WTC11 (cell line): ENCODE measurements at places on chromosomes 12 and 14. TPM values are rescaled to one million over a fixed set of nuclear protein-coding genes. Genes with fewer than 3 reads are reported as not detected.

DNA sequence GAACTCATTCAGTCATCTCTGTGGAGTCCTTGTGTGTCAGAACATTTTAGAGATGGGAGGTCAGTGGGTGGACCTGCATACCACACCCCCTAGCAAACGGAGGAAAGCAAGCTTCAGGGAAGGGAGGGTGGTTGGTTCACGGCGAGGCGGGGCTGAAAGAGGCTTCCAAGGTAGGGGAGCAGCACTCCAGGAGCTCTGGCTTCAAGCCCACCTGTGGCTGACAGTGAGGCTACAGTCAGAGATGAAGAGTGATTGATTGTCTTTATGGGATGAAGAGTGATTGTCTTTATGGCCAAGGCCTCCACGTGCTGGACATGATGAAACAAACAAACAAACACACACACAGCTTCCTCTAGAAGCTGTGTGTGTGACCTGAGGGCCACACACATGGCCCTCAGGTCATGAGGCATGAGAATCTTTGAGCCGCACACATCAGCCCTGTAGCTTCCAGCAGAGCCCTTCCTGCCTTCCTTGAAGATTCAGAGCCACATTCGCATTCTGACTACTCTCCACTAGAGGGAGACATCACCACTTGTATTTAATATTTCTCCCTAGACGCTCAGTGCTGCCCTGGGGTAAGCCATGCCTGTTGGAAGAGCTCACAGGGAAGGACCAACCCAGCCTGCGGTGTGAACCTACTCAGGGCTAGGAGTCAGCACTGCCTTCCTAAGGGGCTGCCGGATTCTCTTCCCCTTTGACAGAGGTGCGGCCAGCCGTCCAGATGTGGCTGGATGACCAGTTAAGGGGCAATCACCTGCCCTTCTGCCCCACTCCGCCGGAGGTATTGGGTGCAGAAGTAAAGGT lies 54.4 kb upstream of the KCNA1 start:
- no peaks in the 10 kb centered on the region for H3K36me3 ChIP-seq
- no peak overlapping the region for H3K4me3 ChIP-seq
- peaks cover 16% of the 10 kb centered on the region for H3K4me1 ChIP-seq
- DNase-seq: peak; percentile 72
- H3K27ac ChIP-seq: 0 out of 2 replicates have a peak overlapping the region, but pooled peaks have one; percentile 11

GRCh38 chr12:127360580-127360979 lies 906.4 kb upstream of the TMEM132C start:
- no peak overlapping the region for H3K4me3 ChIP-seq
- no peaks in the 10 kb centered on the region for H3K4me1 ChIP-seq
- H3K27me3 ChIP-seq: peaks cover 7% of the 10 kb centered on the region
- peaks cover 38% of the 10 kb centered on the region for H3K36me3 ChIP-seq
- DNase-seq: no peak

Gene PLA2G1B
- total RNA-seq: 0.92 to 1.8 TPM (median 1.4 TPM) in 3 replicates

Gene NKX2-1
- 0.16 to 0.18 TPM in 2 of 3 replicates, not detected in the other for total RNA-seq

Gene PHLDA1
- 34.9 to 51.3 TPM (median 51.1 TPM) in 3 replicates for total RNA-seq

GRCh38 chr12:13288501-13288900 lies 92.0 kb downstream of the EMP1 start:
- H3K27ac ChIP-seq: no peak overlapping the region
- H3K4me1 ChIP-seq: no peaks in the 10 kb centered on the region
- H3K27me3 ChIP-seq: no peaks in the 10 kb centered on the region
- no peak overlapping the region for H3K4me3 ChIP-seq

Gene CCDC198
- not detected in 3 replicates for total RNA-seq

GRCh38 chr14:50377550-50378085 lies 19.1 kb downstream of the CDKL1 start:
- no peak for DNase-seq
- no peaks in the 10 kb centered on the region for H3K36me3 ChIP-seq
- H3K27ac ChIP-seq: no peak overlapping the region
- no peaks in the 10 kb centered on the region for H3K27me3 ChIP-seq
- H3K4me3 ChIP-seq: no peak overlapping the region
- no peaks in the 10 kb centered on the region for H3K4me1 ChIP-seq

Gene TGM1
- 2.5 to 5.2 TPM (median 4.4 TPM) in 3 replicates for total RNA-seq

Gene P2RX7
- total RNA-seq: 0.21 to 0.55 TPM (median 0.55 TPM) in 3 replicates

Gene SMAGP
- 11.6 to 12.5 TPM (median 11.7 TPM) in 3 replicates for total RNA-seq

- no peak overlapping the region for H3K4me3 ChIP-seq
- H3K4me1 ChIP-seq: no peaks in the 10 kb centered on the region
- no peaks in the 10 kb centered on the region for H3K27me3 ChIP-seq
- no peak overlapping the region for H3K27ac ChIP-seq
- no peaks in the 10 kb centered on the region for H3K36me3 ChIP-seq
Observed at GRCh38 chr14:84208451-84208850, 1321.5 kb upstream of the FLRT2 start.

GRCh38 chr14:53108292-53109104 lies 44.6 kb downstream of the DDHD1 start:
- no peak overlapping the region for H3K4me3 ChIP-seq
- peaks cover 10% of the 10 kb centered on the region for H3K4me1 ChIP-seq
- peak overlapping the region; percentile 64; the same call in 1 of the 2 replicates for H3K27ac ChIP-seq
- peaks cover 4% of the 10 kb centered on the region; the same call in 1 of the 2 replicates for H3K36me3 ChIP-seq

Gene CCDC196
- not detected in 3 replicates for total RNA-seq

DNA sequence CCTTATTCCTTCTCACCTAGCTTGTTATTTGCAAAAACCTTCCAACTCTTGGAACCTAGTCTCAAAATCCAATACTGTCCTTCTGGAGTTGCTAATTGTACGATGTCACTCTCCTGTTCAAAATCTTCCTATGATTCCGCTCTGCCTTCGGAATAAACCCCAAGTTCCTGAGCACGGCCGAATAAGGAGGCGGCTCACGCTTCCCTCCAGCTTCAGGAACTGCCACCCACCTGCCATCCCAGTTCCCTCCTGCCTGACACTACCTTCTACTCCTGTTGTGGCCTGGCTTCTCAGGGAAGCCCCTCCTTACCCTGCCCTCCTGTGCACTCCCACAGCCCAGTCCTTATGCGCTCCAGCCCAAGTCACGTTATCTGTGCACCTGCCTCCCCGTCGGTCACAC lies 73.2 kb downstream of the SETD3 start:
- DNase-seq: no peak
- H3K4me3 ChIP-seq: no peak overlapping the region
- H3K27ac ChIP-seq: peak overlapping the region; percentile 80
- H3K27me3 ChIP-seq: no peaks in the 10 kb centered on the region
- H3K36me3 ChIP-seq: peaks cover 13% of the 10 kb centered on the region

Gene SLCO1B1
- total RNA-seq: 0.25 to 0.52 TPM (median 0.37 TPM) in 3 replicates

- no peak overlapping the region for H3K4me3 ChIP-seq
- H3K36me3 ChIP-seq: no peaks in the 10 kb centered on the region
- peaks cover 6% of the 10 kb centered on the region; the same call in 1 of the 2 replicates for H3K4me1 ChIP-seq
Observed at GRCh38 chr12:14901228-14901562, 15.5 kb upstream of the MGP start.

- H3K27me3 ChIP-seq: no peaks in the 10 kb centered on the region; the same call in 1 of the 2 replicates
- H3K27ac ChIP-seq: no peak overlapping the region
- no peaks in the 10 kb centered on the region for H3K36me3 ChIP-seq
- H3K4me3 ChIP-seq: no peak overlapping the region
Observed at GRCh38 chr12:88247241-88247643, 105.1 kb downstream of the TMTC3 start.
